NCI-H2081 treated with DMSO at 0.1 percent for 48 hours (cell line): ENCODE measurements at places on chromosomes 16 and 17.

GRCh38 chr16:13923703-13924298 is 3.8 kb downstream of the ERCC4 start:
- DNase-seq: peak; percentile 62

GRCh38 chr16:9039210-9039609 is 52.2 kb upstream of the HAPSTR1 start:
- no peak for DNase-seq

DNA sequence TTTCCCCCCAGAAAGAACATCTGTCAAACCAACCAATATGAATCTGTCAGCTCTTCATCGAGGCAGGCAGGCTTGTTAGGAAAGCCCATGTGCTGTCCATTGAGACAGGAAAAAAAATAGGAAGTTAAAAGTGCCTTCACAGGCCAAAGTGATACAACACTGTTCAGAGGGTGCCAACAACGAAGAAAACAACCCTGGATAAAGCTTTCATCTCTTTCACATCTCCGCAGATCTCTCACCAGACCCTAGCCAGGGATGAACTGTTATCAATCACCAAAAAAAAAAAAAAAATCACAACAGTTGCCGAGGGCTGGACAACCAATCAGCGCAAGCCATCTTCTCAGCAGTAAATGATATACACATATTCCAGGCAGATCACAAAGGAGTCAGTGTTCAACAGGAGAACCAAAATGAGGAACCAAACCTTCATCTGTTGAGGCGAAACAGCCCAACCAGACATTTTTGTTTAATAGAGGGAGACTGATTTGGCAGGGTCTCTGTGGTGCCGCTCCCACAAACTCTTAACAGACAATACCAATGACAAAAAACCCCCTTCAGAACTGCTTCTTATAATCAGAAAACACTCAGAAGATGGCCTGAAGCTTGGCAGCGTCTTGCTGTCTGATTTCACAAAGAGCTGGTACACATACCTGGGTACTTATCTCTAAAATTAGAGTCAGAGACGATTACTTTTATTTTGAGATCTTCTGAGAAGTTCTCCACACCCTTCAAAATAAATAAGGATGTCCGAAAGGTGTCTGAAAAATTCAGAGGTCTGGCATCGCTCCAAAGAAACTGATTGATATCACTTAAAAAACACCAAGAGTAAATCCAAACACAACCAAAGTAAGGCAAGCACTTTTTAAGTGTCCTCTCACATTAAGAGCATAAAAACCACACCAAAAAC is 1.8 kb downstream of the MAP3K14 start:
- no peak for DNase-seq

DNA sequence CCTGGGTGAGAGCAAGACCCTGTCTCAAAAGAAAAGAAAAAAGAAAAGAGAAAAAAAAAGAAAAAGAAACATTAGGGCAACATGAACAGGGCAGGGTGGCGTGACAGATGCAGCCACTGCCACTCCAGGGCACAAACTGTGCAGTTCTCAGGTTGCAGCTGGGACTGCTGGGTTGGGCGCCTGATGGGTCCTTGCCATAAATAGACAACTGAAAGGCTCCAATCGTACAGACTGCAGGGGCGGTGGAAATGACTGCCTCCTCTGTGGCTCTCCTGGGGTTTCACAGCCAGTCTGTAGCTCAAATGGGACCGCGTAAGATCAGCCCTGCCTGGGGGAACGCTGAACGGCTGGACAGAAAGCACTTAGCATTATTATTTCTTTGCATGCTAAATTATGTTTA is 130.7 kb downstream of the CPPED1 start:
- no peak for DNase-seq

DNA sequence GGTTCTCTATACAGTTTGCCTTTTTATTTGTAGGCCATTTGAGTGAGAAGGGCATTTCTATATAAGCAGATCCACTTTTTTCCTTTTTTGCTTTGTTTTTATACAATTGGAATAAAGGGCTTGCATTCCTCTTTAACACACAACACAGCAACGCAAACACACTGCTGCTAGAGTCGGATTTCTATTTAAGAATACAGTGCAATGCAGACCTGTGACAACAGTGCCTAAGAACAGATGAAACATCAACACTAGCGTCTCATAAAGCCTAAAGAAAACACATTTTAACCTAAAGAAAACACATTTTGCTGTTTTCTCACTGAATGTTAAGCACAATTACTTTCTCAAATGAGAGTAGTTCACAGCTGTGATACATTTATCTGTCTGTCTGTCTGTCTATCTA is 1141.1 kb downstream of the CDH11 start:
- DNase-seq: no peak

GRCh38 chr17:7992516-7992915 is 9.9 kb upstream of the GUCY2D start:
- no peak for DNase-seq

DNA sequence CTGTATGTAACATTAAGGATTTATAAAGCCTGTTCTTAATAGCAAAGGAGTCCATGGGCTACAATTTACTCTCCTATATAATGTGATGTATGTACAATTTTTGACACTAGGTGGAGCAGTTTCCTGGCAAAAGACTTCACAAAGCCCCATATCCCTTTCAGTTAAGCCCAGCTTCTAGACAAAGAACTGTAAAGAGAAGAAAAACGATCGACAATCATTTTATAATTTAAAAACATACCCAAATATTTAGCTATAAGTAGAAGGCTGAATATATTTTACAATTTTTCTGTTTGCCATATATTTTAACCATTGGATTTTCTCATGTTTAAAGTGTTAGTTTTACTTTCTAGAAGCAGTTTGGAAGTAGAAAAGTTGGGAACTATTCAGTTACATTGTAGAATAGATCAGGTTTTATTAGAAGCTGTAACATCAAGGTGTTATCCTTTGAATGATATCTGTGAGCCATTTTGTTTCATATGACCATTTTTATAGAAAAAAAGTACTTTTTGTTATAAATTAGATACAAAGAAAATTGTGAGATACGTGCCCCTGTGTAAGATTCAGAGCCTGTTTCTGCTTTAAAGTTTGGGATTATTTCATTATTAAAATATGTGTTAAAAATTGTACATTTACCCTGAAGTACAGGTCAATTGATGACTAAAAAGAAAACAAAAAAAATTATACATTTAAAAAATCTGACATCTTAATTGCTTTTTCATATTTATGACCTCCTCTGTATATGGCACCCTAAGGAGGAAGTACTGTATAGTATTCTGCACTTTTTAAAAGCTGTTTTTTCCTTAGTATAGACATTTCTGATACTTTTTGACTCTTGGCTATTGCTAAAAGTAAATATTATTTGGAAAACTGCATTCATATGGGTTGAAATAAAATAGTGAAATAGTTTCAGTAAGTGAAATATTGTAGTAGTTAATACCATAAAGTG is 46.3 kb downstream of the VMP1 start:
- peak; percentile 78 for DNase-seq

GRCh38 chr17:48048384-48049126 is 396 bp downstream of the NFE2L1 start:
- DNase-seq: no peak

- no peak for DNase-seq
Observed at GRCh38 chr17:30570596-30571265, 93.5 kb downstream of the GOSR1 start.

DNA sequence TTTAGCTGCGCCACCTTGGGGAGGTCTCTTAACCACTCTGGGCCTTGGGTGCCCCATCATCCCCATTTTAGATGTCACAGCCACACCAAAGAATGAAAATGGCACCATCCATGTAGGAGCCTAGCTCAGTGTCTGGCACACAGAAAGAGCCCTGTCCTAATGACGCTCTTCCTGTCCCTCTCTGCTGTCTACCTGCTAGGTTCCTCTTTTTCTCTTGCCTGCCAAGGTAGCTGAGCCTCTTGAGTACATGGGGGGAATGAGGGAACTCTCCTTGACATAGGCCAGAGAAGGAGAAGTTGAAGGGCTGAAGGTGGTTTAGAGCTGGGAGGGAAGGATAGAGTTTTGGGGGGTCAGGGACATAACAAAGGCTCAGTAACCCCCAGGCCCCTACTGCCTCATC is 1.8 kb downstream of the RUNDC3A start:
- no peak for DNase-seq

GRCh38 chr17:27596566-27597187 is 34.3 kb upstream of the LGALS9 start:
- no peak for DNase-seq

GRCh38 chr17:75020331-75021110 is 8.1 kb downstream of the MRPL58 start:
- DNase-seq: no peak

- DNase-seq: no peak
Observed at GRCh38 chr16:62392698-62393097, 356.5 kb upstream of the CDH8 start.

- DNase-seq: no peak
Observed at GRCh38 chr17:7915179-7915610, 894 bp downstream of the RNF227 start.

- DNase-seq: no peak
Observed at GRCh38 chr17:36919407-36919968, 17.8 kb upstream of the LHX1 start.

DNA sequence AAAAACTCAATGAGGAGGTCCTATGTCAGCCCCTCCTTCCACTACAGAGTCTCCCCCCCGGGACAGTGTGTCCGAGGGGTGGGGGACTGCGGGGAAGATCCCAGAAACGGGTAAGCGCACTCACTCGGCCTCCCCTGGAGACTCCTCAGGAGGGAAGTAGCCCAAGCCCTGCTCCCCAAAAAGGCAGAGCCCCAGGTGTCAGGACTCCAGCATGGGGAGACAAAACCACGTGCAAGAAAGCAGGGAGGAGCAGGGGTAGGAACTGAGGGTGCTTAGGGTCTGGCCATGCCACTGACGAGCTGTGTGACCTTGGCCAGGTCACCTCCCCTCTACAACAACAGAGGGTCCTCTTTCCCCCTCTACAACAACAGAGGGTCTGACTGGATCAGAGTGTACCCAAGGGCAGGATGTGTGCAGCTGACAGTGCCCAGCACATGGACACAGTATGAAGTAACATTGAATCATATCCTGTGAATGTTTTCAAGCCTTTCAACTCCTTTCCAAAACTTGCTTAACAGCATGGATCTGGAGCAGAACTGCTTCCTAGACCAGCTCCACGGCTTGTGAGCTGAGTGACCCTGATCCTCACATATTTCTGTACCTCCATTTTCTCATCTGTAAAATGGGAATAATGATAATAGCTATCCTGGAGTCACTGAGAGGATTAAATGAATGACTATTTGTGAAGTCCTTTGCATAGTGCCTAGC is 2.1 kb upstream of the NAGS start:
- no peak for DNase-seq

- no peak for DNase-seq
Observed at GRCh38 chr17:6019959-6020358, 50.2 kb upstream of the WSCD1 start.

DNA sequence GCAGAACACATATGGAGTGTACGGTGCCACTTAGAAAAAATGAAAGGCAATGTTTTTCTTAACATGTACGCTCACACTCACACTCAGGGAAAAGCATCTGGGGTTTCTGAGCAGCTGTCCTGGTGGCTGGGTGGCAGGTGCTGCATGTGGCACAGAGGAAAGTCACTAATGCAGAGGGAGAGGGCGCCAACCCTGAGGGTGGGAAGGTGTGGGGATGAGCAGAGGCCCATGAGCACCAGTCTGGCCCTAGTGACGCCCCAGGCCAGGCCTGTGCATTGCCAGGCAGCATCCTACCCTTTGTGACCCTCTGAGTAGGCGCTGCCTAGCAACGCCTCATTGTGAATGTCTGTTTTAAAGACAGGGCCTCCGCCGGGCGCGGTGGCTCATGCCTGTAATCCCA is 19.1 kb upstream of the LCMT1 start:
- no peak for DNase-seq

DNA sequence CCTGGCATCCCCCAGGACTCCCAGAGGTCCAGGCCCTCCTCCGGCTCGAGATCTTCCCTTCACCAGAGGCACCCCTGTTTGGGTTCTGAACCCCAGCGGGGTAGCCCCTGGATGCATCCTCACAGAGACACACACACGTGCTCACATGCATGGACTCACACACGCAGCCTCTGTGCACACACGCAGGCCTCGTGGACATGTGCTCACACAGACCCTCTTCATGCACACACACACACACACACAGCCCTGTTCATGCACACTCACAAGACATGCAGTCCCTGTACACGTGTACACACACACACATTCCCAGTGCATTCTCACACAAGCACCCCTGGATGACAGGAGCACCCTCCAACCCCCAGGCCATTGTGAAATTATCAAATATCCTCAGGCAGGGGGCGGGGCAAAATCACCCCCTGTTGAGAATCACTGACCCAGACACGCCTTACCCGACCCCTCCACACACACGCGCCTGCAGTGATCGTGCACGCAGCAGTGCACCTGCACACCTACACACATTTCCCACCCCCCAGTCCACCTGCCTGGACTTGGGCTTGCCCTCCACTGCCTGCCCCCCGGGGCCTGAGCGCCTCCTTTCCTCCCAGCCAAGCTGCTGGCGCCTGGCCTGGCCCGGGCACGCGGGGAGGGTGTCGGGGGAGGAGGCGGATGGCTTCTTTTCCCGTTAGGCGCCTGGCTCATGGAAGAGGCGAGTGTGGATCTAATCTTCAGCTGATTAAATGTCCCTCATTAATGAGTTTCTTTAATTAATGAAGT is 62.6 kb downstream of the ENGASE start:
- no peak for DNase-seq

DNA sequence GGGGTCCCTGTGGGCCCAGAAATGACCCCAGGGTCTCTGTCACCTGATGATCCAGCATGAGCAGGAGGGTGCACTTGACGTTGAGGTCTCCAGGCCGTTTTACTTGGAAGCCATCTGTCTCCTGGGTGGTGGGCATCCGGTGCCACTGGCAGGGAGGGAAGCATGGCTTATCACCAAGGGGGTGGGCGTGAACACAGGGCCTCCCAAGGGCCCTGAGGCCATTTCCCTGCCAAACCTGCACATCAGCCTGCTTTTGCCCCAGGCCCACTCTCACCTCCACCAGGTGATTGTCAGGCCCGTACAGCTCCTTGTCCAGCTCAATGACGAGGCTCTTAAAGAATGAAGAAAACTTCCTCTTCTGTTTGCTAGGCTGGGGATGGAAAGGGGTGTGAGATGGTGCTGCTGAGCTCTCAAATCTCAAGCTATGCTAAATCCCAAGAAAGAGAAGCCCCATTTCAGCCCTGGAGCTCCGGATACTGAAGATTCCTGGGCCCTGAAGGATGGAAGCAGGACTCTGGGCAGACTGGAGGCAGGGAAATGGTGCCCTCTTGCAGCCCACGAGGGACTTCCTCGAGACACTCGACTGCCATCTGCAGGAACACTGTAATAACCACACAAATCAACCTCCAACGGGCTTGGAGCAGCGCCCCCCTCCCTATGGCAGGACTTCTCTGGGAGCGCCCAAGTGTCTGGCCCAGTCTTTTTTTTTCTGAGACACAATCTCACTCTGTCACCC is 7.1 kb upstream of the FTSJ3 start:
- DNase-seq: no peak
